ENCODE measurements at places on chromosomes 7 and 10.

- no peak for DNase-seq
Measured at GRCh38 chr10:97069576-97070362, 116.0 kb downstream of the SLIT1 start.

DNA sequence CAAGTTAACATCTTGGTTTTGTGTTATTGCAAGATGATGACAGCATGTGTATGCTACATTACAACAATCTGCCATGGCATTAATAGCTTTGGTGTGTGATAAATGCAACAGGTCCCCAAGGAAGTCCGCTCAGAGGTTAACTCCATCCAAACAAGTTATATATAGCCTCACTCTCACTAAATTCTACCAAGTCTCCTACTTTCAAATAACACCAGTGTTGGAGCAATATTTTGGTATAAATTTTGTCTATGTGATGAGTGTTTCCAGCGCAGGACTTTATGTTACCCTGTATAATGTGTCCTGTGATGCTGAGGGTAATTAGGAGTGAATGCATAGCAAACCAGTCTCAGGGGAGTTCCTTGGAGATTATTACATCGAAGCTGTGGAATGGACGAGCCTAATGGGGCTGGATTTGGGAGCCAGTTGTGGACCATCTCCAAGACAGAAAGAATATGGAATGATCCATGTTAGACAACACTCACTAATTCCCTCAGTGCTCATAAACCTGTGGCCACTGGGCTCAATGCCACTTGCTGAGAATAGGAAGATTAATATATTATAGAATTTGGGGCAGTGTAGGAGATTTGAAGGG, 127.6 kb upstream of the CXCL12 start:
- DNase-seq, result no peak

DNA sequence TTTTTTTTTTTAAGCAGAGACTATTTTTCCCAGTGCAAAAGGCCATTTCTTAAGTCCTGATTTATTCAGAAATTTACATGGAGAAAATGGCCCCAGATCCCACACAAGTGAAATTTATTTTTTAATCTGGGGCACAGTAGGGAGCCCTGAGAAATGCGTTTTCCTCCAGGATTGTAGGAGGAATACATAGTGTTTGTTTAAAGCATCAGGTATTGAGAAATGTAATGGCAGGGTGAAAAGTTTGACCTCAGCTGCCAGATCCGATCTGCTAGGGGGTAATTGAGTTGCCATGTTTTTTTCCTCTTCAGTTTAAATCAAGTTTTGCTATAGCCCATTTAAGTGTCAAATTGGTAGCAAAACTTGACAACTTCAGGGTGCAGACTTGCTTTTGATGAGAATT, 110.0 kb downstream of the LRMDA start:
- no peak for DNase-seq

DNA sequence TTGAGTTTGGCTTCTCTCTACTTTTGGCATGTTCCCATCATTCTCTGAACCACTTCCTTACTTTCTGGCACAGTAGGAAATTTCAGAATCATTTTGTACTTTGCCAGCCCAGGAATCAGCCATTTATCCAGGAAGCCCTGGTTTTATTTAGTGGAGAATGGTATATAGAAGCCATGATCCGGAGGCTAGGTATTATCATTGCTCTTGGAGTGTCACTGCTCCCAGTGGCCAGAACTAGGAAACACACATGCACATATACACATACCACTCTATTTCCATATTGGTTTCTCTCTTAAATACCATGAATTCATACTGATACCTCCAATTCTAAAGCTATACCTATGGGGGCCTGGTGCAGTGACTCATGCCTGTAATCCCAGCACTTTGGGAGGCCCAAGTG, 36.3 kb downstream of the SUFU start:
- DNase-seq, result peak; percentile 4

GRCh38 chr10:104099269-104099668, 13.6 kb upstream of the COL17A1 start:
- no peak for DNase-seq

GRCh38 chr7:122858320-122858719, 27.9 kb downstream of the CADPS2 start:
- DNase-seq, result no peak

DNA sequence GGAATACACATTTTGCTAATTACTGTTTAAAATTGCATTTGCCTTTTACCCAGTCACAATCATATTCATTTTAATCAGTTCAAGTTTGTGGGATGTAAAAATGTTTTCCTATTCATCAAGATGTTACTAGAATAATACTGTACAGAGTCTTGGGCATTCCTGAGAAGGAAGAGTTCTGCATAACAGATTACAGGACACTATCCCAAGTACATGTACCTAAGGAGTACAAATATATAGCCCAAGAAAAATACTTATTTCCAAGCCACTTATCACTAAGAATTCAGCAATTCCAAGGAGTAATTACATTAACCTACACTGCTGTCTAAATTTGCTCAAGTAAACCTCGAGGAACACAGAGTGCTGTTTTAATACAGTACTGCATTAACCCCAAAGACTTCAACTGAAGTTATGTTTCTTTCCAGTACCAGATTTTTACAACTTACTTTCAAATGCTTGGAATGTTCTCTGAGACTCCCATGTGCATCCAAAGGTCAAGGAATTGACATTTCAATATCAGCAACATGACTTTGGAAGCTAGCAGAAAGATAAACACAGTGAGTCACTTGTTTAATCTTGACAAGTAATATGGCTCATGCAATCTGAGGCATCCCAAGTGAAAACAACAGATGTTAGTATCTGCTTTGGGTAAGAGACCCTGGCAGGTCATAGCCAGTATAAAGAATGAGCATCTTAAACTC, 125.4 kb upstream of the BET1 start:
- DNase-seq, result no peak

DNA sequence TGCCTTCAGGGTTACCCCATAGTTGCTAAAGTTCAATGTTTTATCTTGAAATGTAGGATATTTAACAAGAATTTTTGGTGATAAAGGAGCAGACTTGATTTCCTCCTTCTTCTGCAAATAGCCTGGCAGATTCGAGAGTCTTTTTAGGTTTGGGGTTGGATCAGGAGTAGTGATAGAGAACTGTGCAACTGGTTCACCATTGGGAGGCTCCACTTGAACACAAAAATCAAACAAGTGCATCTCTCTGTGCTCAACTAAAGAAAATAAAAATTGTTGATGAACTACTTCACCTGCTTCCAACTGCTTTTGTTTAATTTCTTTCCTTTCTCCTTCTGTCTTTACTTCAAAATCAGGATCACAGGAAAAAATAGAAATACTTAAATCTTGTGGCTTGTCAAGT, 58.5 kb downstream of the MACC1 start:
- DNase-seq, result no peak

- DNase-seq, result no peak
Measured at GRCh38 chr7:158996214-158997109, 140.1 kb downstream of the DYNC2I1 start.

DNA sequence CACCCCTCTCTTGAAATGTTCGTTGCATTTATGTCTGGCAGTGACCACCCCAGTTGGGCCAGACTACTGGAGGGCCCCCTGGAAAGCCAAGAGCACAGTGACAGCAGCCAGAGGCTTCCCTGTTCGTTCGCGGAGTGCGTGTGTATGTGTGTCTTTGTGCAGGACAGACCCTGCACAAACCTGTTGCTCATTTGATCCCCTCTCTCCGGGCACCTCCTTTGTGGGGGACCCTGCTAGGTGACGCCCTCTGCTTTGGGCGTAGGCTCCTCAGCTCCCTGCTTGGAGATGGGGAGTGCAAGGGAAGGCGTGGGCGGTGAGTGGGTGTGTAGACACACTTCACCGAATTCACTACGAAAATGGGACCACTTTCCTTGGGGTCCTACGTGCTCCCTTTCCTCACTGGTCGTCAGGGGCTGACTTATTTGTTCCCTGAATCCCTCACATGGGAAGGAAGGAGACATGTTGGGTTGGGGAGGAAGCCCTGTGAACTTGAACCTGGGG, 38.7 kb downstream of the AGAP3 start:
- DNase-seq, result no peak

GRCh38 chr7:2074691-2075090, 158.1 kb downstream of the MAD1L1 start:
- DNase-seq, result no peak

GRCh38 chr7:26853788-26854393, 10.5 kb downstream of the SKAP2 start:
- DNase-seq, result no peak

DNA sequence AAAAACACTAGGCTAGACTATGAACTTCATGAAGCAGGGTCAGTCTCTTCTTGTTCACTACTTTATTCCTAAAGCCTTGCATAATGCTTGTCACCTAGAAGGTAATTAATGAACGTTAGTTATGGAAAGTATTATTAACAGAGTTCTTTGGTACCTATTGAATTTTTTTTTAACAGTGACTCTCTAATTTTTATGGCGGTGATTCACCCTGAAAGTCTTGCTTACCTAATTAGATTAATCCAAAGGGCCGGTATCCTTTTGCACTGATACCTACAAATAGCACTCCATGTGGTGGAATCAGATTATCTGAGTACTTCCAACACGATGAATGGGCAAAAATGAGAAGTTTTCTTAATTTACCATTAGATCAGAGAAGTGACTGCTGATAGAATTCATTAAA, 31.7 kb downstream of the STAM start:
- no peak for DNase-seq

- DNase-seq, result no peak
Measured at GRCh38 chr7:141697211-141697871, 4.6 kb downstream of the DENND11 start.

GRCh38 chr7:124444696-124445480, 320.7 kb downstream of the GPR37 start:
- DNase-seq, result no peak

DNA sequence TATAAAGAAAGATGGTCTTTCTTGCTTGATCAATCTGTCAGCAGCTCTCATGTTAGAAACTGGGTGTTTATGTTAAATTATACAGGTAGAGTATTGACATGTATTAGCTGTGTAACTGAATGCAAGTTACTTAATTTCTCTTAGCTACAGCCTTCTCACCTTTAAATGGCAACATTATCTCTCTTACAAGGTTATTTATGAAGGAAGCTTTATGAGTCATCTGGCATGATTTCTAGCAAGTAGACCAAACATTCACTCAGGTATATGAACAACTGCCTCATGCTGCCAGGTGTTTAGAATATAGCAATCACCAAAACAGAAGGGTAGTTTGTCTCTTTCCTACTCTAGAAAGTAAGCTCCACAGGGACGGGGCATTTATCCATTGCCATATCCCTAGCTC, 8.5 kb downstream of the ARL4A start:
- DNase-seq, result no peak

DNA sequence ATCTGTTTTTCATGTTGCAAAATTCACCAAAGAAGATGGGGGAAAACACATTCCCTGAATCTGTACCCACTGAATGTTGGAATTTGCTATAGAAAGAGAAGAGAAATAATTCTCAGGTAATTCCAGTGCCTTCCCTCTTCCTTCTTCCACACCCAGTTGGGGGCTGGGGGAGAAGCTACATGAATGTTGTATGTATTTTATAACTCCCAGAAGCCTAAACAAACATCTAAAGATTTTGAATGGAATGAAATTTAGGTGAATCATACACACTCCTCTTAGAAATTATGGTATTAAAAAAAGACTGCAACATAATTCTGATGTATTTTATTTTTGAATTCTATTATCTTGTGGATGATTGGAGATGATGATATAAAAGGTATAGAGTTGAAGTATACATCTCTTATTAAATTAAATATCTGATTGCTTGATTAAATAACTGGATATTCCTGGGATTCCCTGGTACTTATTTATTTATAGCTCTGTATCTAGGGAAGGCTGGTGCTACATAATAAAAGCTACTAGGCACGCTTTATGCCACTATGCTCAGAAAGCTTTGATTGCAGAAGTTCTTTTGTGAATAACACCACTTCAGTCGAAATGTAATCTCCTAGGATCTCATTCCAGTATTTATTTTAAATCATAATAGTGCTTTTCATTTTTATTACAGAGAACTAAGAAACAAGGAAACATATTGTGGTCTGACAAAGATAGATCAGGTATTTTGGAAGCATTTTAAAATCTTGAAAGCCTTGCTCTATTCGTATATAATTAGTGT, 98.5 kb downstream of the MCU start:
- DNase-seq, result no peak

DNA sequence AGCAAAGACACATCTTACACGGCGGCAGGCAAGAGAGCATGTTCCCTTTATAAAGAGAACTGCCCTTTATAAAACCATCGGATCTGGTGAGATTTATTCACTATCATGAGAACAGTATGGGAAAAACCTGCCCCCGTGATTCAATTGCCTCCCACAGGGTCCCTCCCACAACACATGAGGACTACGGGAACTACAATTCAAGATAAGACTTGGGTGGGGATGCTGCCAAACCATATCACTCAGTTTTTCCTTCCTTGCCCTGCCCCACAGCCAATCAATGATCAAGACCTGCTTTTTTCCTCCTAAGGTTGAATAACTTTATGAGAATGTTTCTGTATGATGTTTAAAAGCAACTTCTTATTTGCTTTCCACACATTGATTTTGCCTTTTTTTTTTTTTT, 3.1 kb upstream of the PTPRE start:
- DNase-seq, result no peak

DNA sequence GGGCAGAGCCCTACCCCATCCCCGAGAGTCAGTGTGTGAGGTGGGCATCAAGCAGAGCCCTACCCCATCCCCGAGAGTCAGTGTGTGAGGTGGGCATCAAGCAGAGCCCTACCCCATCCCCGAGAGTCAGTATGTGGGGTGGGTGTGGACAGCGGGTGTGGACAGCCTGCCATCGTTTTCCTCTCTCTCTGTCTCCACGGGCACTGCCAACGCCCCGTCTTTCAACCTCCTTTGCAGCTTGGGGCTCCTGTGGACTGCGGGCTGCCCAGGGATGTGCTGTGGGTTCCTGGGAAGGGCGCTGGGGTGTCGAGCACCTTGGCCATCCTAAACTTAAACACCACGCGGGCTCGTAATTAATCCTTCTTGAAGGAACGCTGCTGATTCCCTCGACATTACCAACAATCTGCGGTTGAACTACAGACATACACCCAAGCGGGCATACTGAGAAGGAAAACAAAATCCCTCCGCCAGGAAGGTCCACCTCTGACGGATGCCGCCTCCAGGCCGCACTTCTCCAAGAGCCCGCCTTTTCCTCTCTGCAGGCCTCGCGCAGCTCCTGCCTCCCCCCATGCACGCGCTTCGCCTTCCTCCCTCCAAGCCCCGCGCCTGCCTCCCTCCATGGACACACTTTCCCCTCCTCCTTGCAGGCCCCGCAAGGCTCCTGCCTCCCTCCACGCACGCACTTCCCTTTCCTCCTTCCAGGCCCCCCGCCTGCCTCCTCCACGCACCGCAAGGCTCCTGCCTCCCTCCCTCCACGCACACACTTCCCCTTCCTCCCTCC, 65.1 kb downstream of the ADARB2 start:
- no peak for DNase-seq

All from stimulated activated naive B cell treated with anti-CD40 and anti-IgM and Interleukin-4, amounts not matched to agents 10 μg/mL and 1 μg/mL and 100 μg/mL, for 72 hours (primary cell).